Astrocyte of the hippocampus (primary cell): ENCODE measurements at places on chromosomes 16 and 17.

GRCh38 chr16:31129568-31130335, 5.8 kb downstream of the PRSS8 start:
- DNase-seq = peak; percentile 33

DNA sequence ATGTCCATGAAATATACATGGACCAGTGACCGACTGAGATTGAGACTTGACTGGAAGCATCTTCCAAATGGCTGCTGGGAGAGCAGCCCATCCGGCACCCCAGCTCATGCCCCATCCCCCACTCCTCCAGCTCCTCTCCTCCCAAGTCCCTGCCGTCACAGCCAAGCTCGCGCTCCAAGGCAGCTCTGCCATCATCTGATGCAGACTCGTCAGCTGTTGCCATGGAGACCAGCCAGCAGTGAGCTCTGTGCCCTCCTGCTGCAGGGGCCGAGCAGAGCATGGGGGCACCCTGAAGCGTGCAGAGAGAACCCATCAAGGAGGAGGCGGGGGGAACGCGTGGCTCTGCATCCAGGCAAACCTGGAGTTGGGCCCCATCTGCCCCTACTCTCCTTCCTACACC, 74.5 kb upstream of the TNRC6C start:
- peak; percentile 77 for DNase-seq

DNA sequence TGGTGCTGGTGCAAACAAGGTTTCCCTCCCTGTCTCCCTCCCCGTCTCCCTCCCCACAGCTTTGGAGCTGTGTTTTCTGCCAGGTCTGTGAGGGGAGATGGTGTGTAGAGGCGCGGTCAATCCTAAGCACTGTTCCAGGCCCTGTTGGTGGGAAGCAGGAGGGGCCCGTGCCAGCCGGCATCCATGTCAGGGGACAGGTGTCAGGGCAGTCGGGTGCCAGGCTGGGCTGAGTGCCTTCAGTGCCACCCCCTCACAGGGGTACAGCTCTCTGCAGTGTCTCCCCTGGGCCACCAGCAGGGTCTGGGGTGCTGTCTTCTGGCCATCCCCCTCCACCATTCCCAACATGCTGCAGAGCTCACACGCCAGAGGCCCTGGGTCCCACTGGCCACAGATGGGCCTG, 73.6 kb downstream of the KLHDC4 start:
- DNase-seq = no peak

DNA sequence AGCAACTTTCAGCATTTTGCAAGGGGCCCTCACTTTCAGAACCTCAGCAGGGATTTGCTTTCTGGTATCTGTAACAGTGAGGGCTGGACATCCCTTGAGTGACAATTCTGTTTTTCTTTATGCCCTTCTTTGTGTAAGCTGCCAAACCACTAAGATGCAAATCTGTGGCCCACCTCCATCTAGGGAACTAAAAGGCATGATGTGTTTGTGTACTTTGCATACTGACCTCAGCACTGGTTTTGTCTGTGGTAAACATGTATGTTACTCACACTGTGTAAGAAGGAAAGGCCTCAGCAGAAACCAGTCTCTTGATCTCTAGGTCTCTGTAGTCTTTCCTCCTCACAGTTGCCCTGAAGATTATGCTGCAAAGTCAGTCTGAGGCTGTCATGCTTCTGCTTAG, 396.6 kb upstream of the DYNLRB2 start:
- peak; percentile 68 for DNase-seq

- DNase-seq = peak; percentile 46
Observed at GRCh38 chr16:21600031-21600773, 825 bp downstream of the METTL9 start.

DNA sequence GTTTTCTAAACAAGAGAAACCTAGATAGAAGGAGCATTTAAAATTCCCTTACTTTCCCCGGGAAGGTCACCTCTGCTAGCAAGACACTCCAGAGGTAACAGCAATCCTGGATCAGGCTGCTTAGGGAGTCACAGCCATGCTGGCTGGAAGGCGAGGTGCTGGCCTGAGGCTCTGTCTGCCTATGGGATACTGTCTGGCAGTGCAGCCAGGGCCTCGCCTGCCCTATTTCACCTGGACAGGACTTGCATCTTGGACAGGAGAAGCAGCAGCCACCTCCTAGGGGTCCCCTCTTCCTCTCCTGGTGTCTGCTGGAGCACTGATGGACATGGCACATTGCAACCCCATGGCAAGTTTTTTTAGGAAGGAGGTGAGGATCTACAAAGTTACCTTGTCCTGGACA, 15.1 kb downstream of the FA2H start:
- DNase-seq = no peak

- DNase-seq = no peak
Observed at GRCh38 chr17:49987290-49987585, 7.8 kb downstream of the DLX3 start.

DNA sequence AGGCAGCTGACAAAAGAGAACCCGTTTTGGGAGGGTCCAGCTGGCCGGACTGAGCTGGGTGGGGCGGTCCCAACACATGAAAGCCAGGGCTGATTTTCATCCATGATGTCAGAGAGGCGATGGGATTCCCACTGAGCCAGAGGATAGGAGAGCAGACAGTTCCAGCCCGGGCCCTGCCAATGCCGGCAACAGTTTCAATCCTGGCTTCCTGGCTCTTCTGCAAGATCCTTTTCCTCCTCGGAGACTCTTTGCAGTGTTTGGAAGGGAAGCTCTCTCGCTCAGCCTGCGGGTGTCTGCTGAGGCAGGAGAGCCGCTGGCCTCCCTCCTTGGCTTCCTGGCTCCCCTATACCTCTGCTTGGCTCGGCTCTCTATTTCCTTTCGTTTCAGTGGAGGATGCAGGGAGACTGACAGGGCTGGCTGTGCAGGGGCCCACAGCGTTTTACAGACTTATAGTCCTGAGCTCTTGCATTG, 145.5 kb upstream of the SOX9 start:
- peak; percentile 58 for DNase-seq

- no peak for DNase-seq
Observed at GRCh38 chr17:6559753-6560215, 3.4 kb upstream of the PITPNM3 start.

GRCh38 chr16:79897453-79898146, 297.1 kb upstream of the MAF start:
- peak; percentile 31 for DNase-seq

DNA sequence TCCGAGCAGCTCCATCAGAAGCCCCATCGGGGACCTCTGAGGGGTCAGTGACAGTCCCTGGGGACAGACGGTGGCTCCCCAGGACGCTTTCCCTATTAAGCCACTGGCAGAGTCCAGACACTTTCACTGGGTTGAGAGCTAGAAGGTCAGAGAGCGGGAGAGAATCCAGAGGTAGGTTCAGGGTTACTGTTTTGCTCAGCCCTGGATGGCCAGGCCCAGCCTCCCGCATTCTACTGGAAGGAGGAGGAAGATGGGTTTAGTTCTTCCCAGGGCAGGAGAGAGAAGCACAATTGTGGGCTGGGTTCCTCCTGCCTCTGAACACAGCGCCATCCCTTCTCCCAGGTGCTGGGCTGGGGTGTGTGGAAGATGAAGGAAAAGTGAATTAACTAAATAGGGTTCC, 452.8 kb downstream of the SLC39A11 start:
- DNase-seq = no peak

- no peak for DNase-seq
Observed at GRCh38 chr17:68800751-68801150, 154.4 kb downstream of the ABCA8 start.

DNA sequence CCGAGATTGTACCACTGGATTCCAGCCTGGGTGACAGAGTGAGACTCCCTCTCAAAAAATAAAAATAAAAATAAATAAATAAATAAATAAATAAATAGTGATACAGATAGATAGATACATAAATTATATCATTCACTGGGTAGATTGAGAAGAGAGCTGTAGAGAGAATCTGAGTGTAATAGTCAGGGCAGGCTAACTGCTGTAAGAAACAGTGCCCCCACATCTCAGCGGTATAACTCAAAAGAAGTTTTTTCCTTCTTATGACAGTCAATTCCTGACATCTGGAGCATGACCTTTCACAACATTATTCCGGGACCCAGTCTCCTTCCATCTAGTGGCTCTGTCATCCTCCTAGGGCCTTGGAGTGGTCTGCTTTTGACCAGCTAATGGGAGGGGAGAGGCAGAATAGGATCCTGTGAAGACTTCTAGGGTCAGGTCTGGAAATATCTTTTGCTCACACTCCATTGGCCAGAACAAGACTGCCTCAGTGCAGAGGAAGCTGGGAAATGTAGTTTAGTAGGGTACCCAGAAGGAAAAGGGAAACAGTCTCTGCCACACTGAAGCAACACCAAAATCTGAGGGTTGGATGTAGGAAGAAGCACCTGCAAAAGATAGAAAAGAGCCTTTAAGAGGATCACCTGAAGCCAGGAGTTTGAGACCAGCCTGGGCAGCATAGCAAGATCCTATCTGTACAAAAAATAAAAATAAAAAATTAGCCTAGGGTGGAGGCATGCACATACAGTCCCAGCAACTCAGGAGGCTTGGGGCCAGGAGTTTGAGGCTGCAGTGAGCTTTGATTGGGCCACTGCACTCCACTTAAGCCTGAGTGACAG, 3.0 kb upstream of the QPRT start:
- DNase-seq = peak; percentile 30

GRCh38 chr17:882827-883585, 96.6 kb downstream of the NXN start:
- peak; percentile 54 for DNase-seq

DNA sequence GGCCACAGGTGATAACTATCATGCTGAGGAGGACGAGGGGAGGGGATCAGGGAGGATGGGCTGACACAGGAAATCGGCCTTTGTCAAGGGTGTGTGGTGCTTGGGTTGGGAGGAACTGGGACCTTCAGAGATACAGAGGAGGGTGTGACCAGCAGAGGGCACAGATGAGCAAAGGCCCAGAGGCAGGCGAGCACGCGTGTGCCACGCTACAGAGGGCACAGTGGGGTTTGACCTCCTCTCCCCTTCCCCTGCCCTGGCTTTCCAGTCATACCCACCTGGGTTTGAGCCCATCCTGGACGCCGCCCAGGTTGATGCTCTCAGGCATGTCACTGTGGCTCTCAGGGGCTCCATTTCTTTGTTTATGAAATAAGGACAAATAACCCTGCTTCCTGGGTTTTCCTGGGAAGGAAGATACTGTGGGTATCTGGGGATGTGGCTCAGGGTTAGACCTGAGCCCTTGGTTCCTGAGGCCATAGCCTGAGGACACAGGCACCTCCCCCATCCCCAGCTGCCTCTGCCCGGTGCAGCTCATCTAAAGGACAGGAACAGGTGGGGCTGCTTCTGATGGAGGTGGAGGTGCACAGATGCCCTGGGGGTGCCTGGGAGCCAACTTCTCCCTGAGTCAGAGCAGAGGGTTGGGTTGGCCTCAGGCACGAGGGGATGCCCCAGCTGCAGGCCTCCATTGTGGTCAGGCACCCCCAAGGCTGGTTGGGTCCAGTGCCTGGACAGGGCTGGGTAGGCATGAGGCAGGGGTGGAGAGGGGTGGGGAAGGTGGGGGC, 51.8 kb downstream of the BEAN1 start:
- peak; percentile 68 for DNase-seq

- no peak for DNase-seq
Observed at GRCh38 chr16:17451843-17452242, 18.9 kb downstream of the XYLT1 start.

DNA sequence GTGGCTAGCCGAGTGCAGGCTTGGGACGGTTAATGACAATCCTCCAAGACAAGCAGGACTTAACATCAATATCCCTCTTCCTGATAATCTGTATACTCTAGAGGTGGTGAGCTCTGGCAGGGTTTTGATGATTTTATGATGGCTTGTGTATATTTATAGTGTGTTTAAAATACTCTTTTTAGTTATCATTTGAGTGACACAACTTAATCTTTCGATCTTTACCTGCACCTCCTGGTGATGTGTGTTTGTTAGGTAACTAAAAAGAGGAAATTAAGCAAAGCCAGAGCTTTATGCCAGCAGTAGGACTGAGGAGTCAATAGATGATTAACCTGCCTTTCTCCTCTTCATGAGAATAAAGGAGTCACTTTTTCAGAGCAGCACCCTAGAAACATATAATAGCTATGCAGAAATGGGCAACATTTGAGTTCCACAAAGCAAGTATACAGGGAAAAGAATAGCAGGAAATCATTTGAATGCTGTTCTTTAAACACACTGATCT, 210.5 kb downstream of the IRX3 start:
- no peak for DNase-seq

DNA sequence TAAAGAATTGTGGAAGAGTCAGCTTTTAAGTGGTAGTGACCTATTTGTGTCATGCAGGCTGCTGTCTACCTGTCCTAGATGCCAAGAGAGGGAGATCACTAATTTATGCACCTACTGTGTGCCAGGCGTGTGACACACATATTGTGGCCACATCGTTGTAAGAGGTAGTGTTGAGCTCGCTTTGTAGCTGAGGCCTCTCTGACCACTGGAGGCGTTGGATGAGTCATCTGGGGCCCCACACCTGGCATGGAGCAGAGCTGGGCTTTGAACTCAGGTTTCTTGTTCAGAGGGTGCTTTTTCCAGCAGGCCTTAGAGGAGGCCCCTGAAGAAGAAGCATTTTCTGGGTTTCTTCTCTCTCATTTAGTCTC, 52.3 kb upstream of the LGALS9 start:
- DNase-seq = peak; percentile 58

DNA sequence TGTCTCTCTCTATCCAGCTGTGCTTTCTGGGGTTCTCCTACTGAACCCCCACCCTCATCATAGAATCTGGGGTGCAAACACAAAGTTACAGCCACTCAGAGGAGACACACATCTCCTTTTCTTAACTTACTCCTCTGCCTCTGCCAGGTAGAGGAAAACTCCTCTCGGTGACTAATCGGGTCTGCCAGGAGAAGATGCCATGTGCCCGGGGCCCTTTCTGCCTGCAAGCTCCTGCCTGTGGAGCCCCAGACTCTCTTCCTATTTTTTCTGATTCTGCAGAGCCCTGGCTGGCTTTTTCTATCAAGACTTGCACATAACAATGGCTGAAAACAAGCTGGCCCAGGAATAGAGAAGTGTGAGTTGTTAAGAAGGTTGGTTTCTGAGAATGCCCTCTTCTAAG, 10.4 kb downstream of the SLC6A4 start:
- no peak for DNase-seq

DNA sequence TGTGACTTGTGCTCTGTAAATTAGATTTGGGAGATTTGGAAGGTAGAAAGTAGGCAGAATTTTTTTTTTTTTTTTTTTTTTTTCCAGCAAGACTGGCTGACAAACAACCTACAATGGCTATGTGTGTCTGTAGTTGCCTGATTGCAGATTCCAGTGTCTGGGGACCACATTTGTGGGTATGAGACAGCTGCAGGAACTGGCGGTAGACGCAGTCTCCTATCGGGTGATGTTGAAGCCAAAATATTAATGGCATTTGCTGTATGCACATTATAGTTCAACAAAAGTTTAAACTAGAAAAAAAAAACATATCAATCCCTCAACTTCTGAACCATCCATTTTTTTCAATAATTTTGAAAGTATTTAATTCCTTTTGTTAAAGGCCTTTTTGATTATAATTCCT, 665.2 kb downstream of the TOX3 start:
- DNase-seq = peak; percentile 4

GRCh38 chr17:351875-352420, 659 bp downstream of the RPH3AL start:
- no peak for DNase-seq

DNA sequence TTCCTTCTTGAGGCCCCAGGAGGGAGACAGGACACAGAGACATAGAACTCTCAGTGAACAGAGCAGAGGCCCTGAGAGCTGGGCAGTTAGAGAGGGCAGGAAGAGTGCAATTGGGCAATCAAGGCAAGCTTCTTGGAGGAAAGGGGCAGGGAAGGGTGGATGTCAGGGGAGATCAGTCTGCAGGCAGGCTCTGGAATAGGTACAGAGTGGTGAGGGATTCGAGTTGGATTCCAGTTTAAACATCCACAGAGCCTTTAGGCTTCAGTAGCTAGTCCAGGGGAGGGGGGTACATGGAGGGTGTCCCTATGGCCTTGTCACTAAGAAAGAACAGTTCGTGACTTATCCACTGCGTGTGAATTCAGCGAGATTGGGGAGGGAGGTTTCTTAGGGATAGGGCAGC, 2.0 kb downstream of the PYY start:
- no peak for DNase-seq
